ENCODE measurements at places on chromosomes 16 and 17. TPM values are rescaled to one million over a fixed set of nuclear protein-coding genes. Genes with fewer than 3 reads are reported as not detected.
A peak's percentile ranks its signal among the peaks of the same experiment; 100 is the strongest.

Gene IRX3
- total RNA-seq = 27.4 TPM

DNA sequence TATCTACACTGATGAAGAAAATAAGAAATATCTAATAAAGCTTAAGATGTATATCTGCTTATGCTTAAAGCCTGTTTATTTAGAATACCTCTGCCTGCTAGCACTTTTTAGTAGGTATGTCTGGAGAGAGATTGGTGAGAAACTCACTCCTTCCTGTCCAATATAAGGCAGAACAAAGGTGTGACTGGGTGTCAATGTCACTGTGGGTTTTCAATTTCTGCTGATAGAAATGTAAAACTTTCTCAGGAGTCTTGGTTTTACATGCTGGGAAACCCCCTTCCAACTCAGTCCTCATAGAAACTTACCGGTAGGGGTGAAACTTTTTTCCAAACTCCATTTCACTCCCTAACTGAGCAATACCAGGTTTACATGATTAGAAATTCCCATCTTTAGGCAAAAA is 17.8 kb upstream of the MPHOSPH6 start:
- no peak for DNase-seq
- no peak overlapping the region for H3K4me3 ChIP-seq
- no peaks in the 10 kb centered on the region for H3K4me1 ChIP-seq
- no peaks in the 10 kb centered on the region for H3K36me3 ChIP-seq
- no peak overlapping the region for H3K27ac ChIP-seq

GRCh38 chr16:8585857-8586256 is 4.5 kb downstream of the TMEM114 start:
- H3K36me3 ChIP-seq = no peaks in the 10 kb centered on the region
- peaks cover 7% of the 10 kb centered on the region for H3K4me1 ChIP-seq
- DNase-seq = no peak
- no peak overlapping the region for H3K27ac ChIP-seq

Gene CDYL2
- total RNA-seq = 1.8 TPM

DNA sequence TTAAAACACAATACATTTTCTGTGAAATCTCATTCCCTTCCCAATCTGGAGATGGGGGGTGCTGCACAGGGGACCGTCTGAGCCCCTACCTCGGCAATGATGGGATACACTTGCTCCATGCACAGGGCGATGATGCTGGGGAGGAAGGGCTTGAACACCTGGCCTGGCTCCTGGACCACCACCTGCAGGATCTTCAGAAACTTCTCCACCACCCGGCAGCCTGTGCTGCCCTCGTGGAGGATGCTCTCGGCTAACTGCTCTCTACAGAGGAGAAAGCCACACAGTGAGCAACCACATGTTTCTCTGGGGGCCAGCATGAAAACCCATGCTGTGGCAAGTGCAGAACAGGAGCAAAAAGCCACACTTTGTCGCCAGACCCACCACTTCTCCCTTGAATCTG is 42.4 kb upstream of the GSG1L start:
- peak overlapping the region; percentile 67 for H3K27ac ChIP-seq
- H3K36me3 ChIP-seq = peaks cover 93% of the 10 kb centered on the region
- no peak for DNase-seq
- H3K27me3 ChIP-seq = no peaks in the 10 kb centered on the region

GRCh38 chr17:34114174-34114573 is 140.9 kb upstream of the CCL2 start:
- H3K4me1 ChIP-seq = no peaks in the 10 kb centered on the region
- no peak overlapping the region for H3K27ac ChIP-seq
- H3K27me3 ChIP-seq = no peaks in the 10 kb centered on the region
- no peaks in the 10 kb centered on the region for H3K36me3 ChIP-seq

- H3K4me3 ChIP-seq = no peak overlapping the region
- no peak for DNase-seq
- peaks cover 31% of the 10 kb centered on the region for H3K36me3 ChIP-seq
- peaks cover 13% of the 10 kb centered on the region for H3K4me1 ChIP-seq
Measured at GRCh38 chr16:84182680-84183571, 3.9 kb downstream of the TAF1C start.

- peaks cover 10% of the 10 kb centered on the region for H3K36me3 ChIP-seq
- H3K4me3 ChIP-seq = no peak overlapping the region
- no peak for DNase-seq
- H3K27me3 ChIP-seq = no peaks in the 10 kb centered on the region
- peaks cover 14% of the 10 kb centered on the region for H3K4me1 ChIP-seq
- no peak overlapping the region for H3K27ac ChIP-seq
Measured at GRCh38 chr17:50090971-50091917, 3.9 kb upstream of the PDK2 start.

DNA sequence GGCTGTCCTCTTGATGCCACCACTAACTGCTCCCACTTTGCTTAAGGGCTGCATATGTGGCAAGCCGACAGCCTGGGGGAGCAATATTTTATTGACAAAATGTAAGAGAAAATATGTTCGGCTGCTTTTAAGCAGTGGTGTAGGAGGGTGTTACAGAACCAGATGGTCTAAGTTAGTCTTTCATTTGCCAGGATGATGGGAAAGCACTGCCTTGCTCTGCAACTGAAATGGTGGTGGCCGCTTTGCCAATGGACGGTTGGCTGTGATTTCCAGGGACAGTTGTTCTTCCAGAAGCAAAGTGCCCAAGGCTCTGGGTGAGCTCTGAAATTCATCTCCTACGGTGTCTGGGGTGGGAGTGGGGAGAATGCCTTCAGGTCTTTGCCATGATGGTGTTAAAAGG is 469.3 kb downstream of the TOX3 start:
- no peak overlapping the region for H3K27ac ChIP-seq
- no peaks in the 10 kb centered on the region for H3K36me3 ChIP-seq
- no peaks in the 10 kb centered on the region for H3K4me1 ChIP-seq
- H3K4me3 ChIP-seq = no peak overlapping the region
- no peak for DNase-seq

GRCh38 chr16:87108941-87109340 is 208.3 kb downstream of the C16orf95 start:
- H3K4me1 ChIP-seq = no peaks in the 10 kb centered on the region
- H3K27me3 ChIP-seq = no peaks in the 10 kb centered on the region
- no peak for DNase-seq
- no peak overlapping the region for H3K27ac ChIP-seq
- no peaks in the 10 kb centered on the region for H3K36me3 ChIP-seq
- H3K4me3 ChIP-seq = no peak overlapping the region

DNA sequence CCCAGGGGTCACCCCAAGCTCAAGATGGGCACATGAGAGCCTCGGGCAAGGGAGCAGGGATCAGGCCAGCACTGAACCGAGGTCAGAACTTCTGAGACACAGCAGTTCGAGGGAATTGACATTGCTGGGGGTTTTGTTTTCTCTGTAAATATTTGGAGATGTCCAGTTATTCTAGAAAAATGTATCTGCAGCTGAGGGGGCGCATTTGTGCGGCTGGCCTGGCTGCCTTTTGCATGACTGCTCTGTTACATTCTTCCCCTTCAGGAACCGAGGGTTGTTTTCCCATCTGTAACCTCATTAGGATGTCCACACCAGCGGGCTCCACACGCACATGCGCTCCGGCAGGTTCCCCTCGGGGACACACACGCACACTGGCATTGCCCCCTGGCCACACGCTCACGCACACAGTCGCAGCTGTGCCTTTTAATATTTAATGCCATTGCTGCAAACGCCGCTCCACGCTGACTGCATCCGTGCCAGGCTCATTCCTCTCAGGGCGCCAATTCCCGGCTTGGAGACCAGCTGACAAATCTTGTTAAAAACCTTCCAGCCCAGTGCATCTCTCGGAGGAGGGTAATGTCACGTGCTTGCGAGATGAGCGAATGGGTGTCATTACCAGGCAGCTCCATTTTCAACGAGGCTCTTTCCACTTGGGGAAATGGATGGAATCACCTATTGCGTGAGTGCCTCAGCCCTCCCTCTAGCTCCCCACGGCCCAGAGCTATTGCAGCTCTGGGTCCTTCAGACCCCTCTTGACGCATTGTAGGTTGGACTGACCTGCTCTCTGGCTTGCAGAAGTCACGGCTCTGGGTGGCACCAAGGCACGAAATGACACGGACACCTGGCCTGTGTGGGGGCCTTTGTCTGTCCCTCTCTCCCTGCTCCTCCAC is 13.1 kb downstream of the CCR7 start:
- no peak for DNase-seq
- H3K36me3 ChIP-seq = no peaks in the 10 kb centered on the region
- H3K4me3 ChIP-seq = no peak overlapping the region
- H3K27me3 ChIP-seq = no peaks in the 10 kb centered on the region
- H3K27ac ChIP-seq = peak overlapping the region; percentile 71

GRCh38 chr16:3021449-3022207 is 1.5 kb downstream of the TNFRSF12A start:
- DNase-seq = no peak
- H3K4me3 ChIP-seq = peak overlapping the region; percentile 46
- no peaks in the 10 kb centered on the region for H3K27me3 ChIP-seq
- peak overlapping the region; percentile 96 for H3K27ac ChIP-seq

Gene KRTAP4-7
- total RNA-seq = not detected

Gene TMC5
- 0.38 TPM for total RNA-seq

Gene HOXB1
- total RNA-seq = 0.19 TPM

- no peaks in the 10 kb centered on the region for H3K27me3 ChIP-seq
- no peak overlapping the region for H3K27ac ChIP-seq
- H3K4me3 ChIP-seq = no peak overlapping the region
Measured at GRCh38 chr17:52383493-52384100, 225.1 kb upstream of the CA10 start.

- no peaks in the 10 kb centered on the region for H3K4me1 ChIP-seq
- H3K27me3 ChIP-seq = no peaks in the 10 kb centered on the region
- no peaks in the 10 kb centered on the region for H3K36me3 ChIP-seq
- no peak overlapping the region for H3K27ac ChIP-seq
Measured at GRCh38 chr16:84689111-84689510, 10.7 kb upstream of the USP10 start.

Gene HEATR9
- total RNA-seq = 0.15 TPM

- no peak for DNase-seq
- H3K36me3 ChIP-seq = no peaks in the 10 kb centered on the region
- H3K27me3 ChIP-seq = no peaks in the 10 kb centered on the region
- peaks cover 9% of the 10 kb centered on the region for H3K4me1 ChIP-seq
Measured at GRCh38 chr16:19559242-19559910, 3.9 kb downstream of the VPS35L start.

- peaks cover 9% of the 10 kb centered on the region for H3K4me1 ChIP-seq
- H3K36me3 ChIP-seq = peaks cover 5% of the 10 kb centered on the region
- DNase-seq = no peak
- no peak overlapping the region for H3K4me3 ChIP-seq
Measured at GRCh38 chr17:42399121-42399520, 10.9 kb upstream of the STAT3 start.

Gene TBC1D3K
- total RNA-seq = not detected

DNA sequence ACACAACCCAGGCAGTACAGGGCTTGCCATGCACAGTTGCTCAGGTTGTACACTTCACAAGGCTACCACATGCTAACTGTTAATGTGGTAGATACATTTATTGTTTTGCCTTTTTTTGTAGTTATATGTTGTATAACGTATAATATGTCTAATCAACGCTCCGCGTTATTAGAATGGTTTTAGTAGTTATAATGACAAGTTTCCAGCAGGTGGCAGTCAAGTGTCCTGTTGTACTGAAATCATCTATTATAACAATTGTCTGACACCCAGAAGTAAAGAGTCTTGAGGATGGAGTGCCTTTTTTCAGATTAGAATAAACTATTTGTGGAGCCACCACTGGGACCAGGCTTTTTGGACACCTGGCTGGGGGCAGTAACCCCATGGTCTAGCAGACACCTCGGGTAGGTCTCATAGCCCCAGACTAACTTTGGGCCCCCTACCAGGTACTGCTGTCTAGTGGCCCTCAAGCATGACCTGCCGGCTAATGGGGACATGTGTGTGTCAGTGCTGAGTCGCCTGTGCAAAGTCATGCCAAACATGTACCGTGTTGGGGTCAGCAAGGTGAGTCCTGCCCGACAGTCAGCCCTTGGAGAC is 32.8 kb downstream of the MYO15A start:
- DNase-seq = no peak
- H3K27me3 ChIP-seq = peaks cover 37% of the 10 kb centered on the region
- H3K27ac ChIP-seq = no peak overlapping the region
- no peaks in the 10 kb centered on the region for H3K4me1 ChIP-seq
- H3K4me3 ChIP-seq = no peak overlapping the region

Gene ZNF624
- 1.2 TPM for total RNA-seq

GRCh38 chr16:3610698-3611145 is 684 bp downstream of the SLX4 start:
- DNase-seq = no peak
- H3K4me3 ChIP-seq = peak overlapping the region; percentile 99
- peak overlapping the region; percentile 87 for H3K27ac ChIP-seq
- H3K27me3 ChIP-seq = no peaks in the 10 kb centered on the region

Gene TVP23A
- total RNA-seq = not detected

DNA sequence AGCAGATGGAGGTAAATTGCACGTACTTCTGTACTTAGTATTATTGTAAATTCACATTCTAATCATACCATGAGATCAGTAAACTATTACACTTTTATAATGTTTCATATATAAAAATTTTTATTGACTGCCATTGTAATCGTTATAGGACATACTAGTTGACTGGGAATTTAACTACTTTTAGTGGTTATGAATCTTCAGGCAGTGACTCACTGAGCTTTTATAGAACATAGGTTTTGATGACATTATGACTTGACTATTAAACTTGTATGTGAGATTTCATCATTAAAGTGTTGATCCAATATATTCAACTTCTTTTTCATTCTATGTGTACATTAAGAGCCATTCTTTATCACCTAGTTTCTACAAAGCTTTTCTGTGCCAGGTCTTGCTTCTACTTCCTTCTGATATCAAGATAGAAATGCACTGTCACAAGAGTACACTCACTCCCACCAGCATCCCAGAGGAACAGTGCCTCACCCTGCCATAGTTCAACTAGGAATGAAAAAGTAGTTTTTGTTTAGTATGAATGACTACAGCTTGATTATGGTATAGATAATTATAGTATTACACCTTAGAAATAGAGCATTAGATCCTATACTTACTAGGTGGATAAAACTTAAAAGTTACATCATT is 142.4 kb upstream of the RBL2 start:
- DNase-seq = no peak
- no peaks in the 10 kb centered on the region for H3K4me1 ChIP-seq

GRCh38 chr16:17417740-17418139 is 53.0 kb downstream of the XYLT1 start:
- no peak overlapping the region for H3K4me3 ChIP-seq
- no peak for DNase-seq

Gene NPIPB8
- total RNA-seq = 0.22 TPM

DNA sequence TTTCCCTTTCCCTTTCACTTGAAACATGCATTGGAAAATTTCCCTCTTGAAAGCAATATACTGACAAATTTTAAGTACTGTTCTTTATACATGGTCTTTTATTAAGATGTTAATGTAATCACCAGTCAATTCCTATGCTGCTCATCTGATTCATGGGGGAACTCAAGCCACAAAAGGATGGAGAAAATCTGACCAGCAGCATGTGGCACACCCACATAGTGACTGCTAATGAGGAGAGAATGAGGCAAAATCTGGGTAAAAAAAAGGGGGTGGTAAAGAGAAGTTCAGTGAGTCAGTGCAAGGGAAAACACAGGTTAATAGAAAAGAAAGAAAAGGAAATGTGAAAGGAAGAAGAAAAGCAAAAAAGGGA is 11.3 kb downstream of the RFFL start:
- H3K4me1 ChIP-seq = peaks cover 7% of the 10 kb centered on the region
- no peaks in the 10 kb centered on the region for H3K36me3 ChIP-seq

Data from esophagus squamous epithelium (tissue), 5 donors.